Stimulated activated CD4-positive, alpha-beta T cell treated with anti-CD3 and anti-CD28 coated beads, Interleukin-2, amount 100 ng/mL, for 4 hours (primary cell): ENCODE measurements at places on chromosomes 11 and 22.

DNA sequence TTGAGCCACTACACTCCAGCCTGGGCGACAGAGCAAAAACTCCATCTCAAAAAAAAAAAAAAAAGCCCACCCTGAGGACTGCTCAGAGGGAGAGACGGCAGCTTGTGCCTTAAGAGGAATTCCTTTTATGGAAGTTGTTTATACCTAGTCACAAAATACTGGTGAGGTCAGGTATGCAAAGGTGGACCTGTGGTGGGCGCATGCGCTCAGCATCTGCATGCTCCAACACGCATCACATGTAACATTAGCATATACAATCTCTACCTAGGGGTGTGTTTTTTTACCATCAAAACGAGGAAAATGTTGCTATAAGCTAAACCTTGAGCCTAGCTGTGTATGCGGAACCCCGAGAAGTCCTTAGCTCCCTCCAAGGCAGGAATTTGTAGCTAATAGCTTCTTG, 6.8 kb upstream of the SART1 start:
- no peak for DNase-seq

GRCh38 chr11:81986556-81987161, 747.0 kb downstream of the FAM181B start:
- DNase-seq = no peak

DNA sequence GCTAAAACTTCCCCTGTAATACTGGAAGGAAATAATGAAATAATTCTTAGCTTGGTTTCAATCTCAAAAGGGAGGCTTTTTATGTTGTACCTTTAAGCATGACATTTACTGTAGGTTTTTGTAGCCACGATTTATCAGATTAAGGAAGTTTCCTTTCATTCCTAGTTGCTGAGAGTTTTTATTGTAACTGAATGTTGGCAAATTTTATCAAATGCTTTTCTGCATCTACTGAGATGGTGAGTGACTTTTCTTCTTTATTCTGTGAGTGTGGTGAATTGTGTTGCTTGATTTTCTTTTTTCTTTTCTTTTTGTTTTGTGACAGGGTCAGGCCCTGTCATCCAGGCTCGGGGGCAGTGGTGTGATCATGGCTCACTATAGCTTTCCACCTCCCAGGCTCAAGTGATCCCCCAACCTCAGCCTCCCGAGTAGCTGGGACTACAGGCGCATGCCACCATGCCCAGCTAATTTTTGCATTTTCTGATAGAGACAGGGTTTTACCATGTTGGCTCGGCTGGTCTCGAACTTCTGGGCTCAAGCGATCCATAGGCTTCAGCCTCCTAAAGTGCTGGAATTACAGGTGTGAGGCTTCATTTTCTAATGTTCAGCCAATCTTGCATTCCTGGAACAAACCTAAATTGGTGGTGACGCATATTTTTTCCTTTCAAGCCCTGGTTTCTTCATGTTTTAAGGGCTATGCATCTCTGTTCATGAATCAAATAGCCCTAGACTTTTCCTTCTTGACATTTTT, 26.2 kb downstream of the SUSD2 start:
- no peak for DNase-seq

- DNase-seq = no peak
Observed at GRCh38 chr11:45078236-45079074, 68.0 kb upstream of the PRDM11 start.

DNA sequence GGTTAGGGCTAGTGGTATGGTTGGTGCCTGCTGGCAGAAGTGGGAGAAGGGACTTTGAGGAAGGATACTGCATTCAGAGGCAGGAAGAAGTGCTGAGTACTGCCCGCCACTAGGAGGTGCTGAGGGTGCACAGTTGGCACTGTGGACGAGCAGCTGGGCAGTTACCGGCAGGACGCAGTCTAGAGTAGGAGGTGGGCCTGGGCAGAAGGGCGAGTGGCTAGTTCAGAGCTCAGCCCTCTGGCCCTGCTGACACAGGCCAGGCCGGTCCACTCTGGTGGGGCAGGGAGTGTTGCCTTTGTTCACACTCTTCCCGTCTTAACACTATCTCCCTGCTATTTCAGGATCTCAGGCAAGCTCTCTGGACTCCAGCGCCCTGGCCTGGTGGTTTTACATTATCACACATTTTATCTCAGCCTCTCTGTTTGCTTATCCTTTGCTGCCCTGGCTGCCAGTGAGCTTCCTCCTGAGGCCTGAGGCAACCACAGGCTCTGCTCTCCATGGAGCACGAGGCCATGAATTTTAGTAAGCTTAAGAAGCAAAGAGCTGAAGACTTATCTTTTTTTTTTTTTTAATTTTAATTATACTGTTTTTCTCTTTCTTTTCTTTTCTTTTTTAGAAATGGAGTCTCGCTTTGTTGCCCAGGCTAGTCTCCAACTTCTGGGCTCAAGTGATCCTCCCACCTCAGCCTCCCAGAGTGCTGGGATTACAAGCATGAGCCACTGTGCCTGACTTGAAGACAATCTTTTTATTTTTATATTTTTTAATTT, 26.9 kb downstream of the SNAP29 start:
- peak; percentile 10 for DNase-seq

- DNase-seq = no peak
Observed at GRCh38 chr11:94183886-94184264, 55.2 kb downstream of the PANX1 start.

DNA sequence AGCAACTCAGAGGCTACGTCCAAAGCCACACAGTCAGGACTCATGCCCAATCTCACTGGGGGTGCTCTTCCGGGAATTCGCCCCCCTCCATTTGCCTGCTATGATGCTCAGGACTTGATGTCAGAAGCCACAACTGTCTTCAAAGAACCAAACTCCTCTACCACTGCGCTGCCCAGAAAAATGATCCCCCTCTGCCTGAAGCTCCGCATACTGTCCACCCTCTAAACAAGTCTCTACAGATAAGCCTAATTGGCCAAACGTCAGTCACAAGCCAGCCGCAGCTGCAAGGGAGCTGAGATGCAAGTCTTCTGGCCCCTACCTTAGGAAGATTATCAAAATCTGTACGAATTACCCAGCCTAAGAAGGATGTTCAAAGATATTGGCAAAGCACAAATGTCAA, 294.6 kb downstream of the BUD13 start:
- DNase-seq = no peak

DNA sequence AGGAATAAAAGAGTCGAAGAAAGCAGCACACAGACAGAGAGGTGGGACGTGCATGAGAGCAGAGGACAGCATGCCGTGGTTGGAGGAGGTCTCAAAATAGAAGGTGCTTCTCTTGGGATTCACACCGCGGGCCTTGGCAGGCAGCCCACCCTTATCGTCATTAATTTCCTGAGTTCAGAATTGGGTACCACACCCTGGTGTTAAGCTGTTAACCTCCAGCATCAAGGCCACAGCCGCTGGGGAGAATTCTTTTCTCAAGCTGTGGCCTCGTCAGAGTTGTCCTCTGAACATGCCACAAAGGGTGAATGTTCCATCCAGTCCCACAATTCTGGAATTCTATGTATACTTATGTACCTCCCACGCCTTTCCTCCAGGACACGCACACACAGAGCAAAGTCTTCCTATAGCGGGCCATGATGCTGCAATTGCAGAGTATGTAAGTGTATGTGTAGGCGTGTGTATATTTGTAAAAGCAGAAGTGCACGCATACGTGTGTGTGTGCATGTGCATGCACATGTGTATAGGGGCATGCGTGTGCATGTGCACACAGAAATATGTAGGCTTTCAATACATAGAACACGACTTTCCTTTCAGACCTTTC, 39.0 kb downstream of the ADAMTS8 start:
- DNase-seq = no peak

GRCh38 chr11:30310623-30311022, 12.3 kb upstream of the ARL14EP start:
- DNase-seq = no peak

DNA sequence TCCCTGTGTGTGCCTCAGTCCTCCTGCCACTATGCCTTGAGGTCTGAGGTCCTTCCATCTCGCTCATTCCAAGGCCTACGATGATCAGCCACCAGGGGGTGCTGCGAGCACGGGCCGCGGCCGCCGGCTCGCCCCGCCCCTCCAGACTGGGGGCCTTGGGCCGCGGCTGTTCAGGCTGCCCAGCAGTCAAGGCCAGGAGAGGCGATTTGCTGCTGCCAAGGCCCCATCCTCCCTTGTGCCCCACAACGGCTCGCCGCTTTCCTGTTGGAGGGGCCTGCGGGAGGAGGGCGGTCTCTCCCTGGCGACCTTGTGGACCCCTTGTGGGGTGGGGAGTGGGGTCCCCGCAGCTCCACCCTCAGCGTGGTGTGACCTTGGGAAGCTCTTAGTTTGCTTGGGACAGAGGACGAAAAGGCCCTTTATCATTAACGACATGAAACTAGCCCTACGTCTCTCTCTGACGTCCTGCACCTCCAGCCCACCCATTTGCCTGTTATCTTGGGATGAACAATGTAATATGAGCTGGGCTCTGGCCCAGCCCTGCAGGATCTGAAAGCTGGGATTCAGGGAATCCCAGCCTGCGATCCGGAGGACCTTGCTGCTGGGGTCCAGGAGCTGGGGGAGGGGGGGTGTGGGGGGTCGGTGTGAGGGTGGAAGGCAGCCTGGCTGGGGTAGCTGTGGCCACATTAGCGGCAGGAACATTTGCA, 5.3 kb upstream of the GALR3 start:
- peak; percentile 74 for DNase-seq

DNA sequence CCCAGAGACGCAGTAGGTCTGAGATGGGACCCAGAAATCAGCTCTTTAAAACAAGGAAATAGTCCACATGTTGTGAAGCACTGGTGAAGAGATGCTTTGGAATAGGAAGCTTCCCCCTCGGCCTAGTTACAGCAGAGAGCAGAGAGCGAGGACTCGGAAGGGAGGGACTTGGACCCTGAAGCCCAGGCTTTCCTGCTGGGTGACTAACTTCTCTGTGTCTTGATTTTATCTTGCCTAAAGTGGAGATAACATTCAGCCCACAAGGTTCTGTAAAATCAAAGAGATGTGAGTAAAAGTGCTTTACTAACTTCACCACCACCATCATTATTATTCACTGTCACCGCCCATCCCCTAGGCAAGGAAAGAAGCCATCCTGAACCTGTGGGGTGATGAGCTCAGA, 58.4 kb downstream of the THAP12 start:
- DNase-seq = no peak

DNA sequence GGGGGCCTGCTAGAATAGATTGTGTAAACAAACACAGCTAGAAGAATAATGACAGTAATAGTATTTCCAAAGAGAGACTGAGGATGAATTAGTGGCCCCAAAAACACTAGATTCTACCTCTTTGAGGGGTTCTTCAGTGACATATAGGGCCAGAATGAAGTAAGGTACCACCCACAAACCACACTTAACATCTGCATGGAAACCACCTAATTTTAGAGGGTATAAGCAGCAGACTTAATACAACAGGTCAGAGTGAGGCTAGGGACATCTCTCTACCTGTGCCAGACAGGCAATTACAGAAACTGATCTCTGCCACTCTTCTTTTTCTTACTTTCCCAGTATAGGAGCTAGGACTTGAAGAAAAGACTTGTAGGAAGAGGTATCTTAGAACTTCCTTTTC, 20.1 kb downstream of the ELP4 start:
- no peak for DNase-seq

- DNase-seq = no peak
Observed at GRCh38 chr22:20398420-20398819, 4.5 kb downstream of the ZNF74 start.

DNA sequence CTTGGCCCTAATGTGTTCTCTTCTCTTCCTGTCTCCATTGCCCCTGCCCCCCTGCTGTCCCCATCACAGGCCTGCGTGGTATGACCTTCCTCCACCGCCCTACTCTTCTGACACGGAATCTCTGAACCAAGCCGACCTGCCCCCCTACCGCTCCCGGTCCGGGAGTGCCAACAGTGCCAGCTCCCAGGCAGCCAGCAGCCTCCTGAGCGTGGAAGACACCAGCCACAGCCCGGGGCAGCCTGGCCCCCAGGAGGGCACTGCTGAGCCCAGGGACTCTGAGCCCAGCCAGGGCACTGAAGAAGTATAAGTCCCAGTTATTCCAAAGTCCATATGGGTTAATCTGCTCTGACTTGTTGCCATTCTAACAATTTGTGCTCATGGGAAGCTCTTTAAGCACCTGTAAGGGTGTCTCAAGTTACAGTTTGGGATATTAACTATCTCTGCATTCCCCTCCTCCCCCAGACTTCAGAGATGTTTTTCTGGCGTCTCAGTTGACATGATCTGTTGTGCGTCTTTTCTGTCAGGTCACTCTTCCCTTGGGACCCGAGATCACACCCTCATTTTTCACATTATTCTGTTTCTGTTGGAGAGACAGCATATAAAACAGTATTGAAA, 60.0 kb downstream of the COMMD9 start:
- no peak for DNase-seq
